NCI-H146 (cell line): ENCODE measurements at places on chromosomes 6 and 20.

DNA sequence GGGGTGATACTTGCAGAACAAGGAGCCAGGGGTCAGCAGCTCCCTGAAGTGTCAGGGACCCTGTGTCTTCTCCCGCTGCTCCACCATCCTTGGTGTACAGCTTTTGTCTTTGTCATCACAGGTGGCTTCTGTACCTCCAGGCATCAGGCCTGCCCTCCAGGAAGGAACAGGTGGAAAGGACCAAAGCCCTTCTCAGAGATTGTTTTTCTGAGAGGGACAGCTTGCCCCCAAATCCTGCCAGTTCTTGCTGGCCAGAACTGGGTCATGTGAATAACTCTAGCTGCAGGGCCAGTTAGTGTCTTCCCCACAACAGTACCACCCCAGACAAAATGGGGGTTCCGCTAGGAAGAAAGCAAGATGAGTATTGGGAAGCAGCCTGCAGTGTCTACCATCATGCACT lies 31.4 kb downstream of the SNPH start:
- DNase-seq: no peak

- DNase-seq: no peak
Observed at GRCh38 chr6:170128346-170128745, 162.5 kb downstream of the DLL1 start.

- no peak for DNase-seq
Observed at GRCh38 chr6:109678240-109678639, 12.8 kb downstream of the AK9 start.

DNA sequence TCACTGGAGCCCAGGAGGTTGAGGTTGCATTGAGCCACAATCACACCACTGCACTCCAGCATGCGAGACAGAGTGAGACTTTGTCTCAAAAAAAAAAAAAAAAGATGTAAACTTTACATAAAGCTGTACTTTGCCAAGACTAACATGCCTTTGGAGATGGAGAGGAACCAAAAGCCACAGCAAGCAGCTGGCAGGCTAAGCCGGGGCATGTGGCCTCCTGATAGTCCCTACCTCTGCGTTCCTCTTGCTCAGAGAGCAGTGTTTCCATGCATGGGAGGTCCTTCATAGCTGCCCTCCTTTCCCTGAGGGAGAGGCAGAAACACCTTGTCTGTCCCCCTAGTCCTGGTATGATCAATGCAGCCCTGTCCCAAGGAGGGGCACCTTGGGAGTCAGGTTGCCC lies 35.2 kb downstream of the SPATA2 start:
- DNase-seq: no peak

DNA sequence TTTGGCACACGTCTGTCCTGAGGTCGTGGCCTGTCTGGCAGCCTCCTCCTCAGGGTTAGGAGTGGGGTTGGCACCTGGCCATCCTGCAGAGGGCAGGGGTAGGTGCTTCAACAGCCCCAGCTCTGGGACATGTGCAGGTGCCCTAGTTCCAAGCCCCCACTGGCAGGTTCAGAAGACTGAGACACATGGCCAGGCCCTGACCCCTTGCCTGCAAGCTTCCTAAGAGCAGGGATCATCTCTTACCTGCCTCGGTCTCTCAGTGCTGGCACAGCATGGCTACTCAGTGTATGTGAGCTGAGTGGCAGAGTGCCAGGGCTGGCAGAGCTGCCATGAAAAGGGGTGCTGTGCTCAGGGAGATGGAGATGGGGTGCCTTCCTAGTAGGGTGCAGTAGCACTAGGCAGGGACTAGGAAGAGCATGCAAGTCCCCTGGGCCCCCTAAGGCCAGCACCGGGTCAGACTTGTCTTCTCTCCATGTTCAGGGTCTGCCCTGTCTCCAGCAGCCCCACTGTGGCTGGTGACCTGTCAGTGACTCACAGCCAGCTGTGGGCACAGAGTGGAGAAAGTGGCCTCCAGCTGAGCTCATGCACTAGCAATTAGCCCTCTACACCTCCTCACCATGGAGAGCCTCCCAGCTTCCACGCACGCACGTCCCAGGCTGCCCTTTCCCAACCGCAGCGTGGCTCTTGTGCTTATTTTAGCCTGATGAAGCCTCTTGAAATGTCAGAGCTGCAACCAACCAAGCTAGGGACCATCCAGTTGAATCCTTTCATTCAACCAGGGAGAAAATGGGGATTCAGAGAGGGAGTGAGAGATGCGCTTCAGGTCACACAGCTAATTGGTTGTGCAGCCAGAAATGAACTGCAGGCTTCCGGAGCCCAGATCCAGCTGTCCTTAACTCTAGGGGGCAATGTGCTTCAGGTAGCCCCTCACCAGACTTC lies 116.6 kb downstream of the MRPL14 start:
- DNase-seq: peak; percentile 57

GRCh38 chr6:28368522-28368921 lies 18.8 kb downstream of the ZKSCAN3 start:
- DNase-seq: no peak

DNA sequence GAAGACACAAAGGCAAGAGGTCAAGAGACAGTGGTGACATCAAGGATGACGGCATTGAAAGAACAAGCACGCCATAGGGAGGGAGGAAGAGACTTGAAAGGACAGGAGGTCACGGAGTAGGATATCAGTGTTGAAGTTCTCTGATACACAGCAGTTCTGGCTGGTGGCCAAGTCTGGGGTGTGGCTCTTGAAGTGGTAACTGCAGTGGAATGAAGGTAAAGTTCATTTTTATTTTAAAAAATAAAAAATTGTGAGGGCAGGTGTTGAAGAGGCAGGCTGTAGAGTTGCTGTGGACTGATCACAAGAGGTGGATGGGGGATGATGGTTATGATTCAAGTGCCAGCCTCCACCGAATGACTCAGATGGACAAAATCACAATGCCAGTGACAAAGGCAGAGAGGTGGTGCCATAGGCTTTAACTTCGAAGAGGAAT lies 53.2 kb upstream of the BMP2 start:
- peak; percentile 10 for DNase-seq

DNA sequence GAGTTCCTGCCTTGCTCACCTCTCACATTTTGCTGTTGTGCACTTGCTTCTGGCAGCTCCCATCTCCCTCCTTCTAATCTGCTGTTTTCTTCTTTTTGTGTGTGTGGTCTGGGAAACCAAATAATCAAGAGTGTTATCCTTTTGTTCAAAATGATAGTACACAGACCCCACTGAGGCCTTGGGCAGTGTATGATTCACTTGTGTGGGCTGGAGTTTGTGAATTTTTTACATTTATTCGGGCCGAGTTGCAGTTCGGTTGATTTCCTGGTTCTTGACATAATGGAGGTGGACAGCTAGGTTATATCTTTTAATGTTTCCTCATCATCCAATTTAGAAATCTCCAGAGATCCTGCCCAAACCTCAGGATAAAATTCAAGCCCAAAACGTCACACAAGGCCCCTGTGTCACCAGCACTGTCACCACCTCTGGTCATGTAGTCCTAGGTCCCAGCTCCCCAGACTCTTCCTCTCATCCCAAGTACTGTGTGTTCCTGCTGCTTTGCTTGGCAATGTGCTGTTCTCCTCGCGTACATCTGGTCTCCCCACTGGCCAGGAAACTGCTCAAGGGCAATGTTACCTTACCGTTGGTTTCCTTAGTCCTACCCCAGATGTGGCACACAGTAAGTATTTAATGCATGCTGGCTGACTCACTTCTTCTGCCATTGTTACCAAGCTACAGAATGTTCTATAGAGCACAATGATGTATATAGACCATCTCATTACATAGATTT lies 55.7 kb upstream of the PHACTR2 start:
- no peak for DNase-seq

GRCh38 chr6:158560836-158561320 lies 987 bp downstream of the TMEM181 start:
- peak; percentile 57 for DNase-seq

GRCh38 chr20:18613553-18613952 lies 25.7 kb downstream of the DTD1 start:
- DNase-seq: no peak

DNA sequence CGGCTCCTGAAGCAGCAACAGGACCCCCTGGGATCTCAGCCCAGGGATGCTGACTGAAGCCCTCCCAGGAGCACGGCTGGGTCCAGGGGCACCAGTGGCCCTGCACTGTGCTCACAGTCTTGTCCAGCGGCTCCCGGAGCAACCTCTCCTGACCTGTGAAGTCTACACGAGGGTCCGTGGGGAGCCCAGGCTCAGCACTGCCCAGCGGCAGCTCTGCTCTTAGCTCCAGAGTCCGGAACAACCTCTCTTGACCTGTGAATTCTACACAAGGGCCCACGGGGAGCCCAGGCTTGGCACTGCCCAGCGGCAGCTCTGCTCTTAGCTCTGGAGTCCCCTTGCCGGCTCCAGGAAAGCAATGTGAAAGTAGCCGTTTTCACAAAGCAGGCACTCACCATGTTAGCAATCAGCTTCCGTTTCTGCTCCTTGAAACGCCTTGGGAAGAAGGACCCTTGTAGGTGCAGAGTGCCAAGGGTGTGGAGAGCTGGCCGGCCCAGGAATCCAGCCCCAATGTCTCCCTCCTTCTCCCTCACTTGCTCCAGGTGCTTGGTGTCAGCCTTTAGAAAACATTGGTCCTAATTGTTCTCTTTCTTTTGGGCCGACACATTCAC lies 310.9 kb downstream of the CDH4 start:
- no peak for DNase-seq

- DNase-seq: peak; percentile 74
Observed at GRCh38 chr20:23200914-23201313, 114.8 kb upstream of the CD93 start.

DNA sequence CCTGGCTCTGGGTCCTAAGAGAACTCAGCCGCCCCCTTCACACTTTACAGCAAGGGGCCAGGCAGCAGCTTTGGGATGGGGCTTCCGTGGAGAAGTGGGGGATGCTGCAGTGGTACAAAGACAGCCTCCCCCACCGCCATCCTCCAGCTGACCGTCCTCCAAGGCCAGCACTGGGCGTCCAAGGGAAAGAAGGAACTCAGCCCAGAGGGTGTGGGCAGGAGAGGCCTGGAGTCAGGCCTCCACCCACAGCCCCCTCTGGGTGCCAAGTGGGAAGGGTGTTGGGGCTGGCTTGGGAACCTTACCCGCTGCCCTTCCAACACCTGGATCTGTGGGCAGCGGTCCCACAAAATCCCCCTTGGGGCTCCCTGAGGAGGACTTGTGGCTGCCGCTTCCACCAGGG lies 13.1 kb downstream of the STMN3 start:
- no peak for DNase-seq

DNA sequence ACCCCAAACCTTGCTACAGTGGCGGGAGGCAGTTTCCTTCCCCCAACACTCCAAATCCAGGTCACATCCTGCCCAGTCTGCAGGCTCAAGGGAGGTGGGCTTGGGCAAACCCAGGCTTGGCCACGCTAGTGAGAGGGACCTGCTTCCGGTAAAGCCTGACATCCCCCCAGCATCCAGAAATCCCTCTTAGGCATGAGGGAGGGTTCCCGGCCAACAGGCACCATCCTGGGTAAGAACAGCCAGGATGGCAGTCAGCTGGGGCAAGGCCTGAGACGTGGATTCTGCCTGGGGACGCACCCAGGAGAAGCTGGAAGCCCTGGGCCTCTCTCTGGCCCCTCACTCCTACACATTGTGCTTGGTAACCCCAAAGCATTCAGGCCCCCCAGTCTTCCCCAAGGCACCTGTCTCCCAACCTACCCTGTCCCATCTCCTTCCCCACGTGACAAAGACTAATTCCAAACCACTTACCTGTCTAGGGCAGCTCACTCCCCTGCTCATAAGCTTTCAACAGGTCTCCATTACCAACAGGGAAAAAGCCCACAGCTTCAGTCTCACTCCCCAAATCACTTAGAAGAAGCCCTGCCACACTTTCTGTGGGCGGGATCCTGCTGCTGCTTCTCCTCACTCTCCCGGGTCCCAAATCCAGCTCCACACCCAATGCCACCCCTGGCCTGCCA lies 2.1 kb downstream of the C20orf144 start:
- DNase-seq: peak; percentile 62
